ENCODE measurements at places on chromosomes 16 and 17.

GRCh38 chr16:9027070-9027799, 63.5 kb upstream of the USP7 start:
- DNase-seq: no peak

- DNase-seq: no peak
These were observed 42.7 kb downstream of the NT5M start for GRCh38 chr17:17345686-17346427.

DNA sequence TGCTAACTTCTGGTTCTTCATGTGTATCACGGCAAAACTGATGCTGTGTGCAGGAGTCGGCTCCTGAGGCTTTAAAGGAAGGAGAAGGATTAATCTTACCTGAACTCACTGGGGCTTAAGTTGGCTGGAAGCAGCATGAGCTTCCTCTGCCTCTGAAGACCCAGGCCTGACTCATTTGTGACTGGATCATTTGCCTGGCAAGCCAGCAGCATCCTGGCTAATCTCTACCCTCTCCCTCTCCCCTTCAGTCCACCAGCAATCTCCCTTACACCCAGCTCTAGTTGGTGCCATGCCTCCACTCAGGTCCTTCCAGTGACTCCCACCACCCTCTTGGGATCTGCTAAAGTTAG, 150.3 kb downstream of the IRX3 start:
- no peak for DNase-seq

DNA sequence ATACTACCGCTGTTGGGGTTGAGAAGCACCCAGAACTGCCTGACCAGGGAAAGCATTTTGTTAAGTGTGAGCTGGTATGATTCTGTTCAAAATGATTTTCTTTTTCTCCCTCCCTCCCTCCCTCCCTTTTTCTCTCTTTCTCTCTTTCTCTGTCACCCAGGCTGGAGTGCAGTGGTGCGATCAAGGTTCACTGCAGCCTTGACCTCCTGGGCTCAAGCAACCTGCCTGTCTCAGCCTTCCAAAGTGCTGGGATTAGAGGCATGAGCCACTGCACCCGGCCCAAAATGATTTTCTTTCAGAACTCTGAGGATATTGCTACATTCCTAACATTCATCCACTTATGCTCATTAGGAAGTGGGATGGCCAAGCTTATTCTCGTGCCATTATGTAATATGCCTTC, 41.3 kb downstream of the SLC47A1 start:
- no peak for DNase-seq

DNA sequence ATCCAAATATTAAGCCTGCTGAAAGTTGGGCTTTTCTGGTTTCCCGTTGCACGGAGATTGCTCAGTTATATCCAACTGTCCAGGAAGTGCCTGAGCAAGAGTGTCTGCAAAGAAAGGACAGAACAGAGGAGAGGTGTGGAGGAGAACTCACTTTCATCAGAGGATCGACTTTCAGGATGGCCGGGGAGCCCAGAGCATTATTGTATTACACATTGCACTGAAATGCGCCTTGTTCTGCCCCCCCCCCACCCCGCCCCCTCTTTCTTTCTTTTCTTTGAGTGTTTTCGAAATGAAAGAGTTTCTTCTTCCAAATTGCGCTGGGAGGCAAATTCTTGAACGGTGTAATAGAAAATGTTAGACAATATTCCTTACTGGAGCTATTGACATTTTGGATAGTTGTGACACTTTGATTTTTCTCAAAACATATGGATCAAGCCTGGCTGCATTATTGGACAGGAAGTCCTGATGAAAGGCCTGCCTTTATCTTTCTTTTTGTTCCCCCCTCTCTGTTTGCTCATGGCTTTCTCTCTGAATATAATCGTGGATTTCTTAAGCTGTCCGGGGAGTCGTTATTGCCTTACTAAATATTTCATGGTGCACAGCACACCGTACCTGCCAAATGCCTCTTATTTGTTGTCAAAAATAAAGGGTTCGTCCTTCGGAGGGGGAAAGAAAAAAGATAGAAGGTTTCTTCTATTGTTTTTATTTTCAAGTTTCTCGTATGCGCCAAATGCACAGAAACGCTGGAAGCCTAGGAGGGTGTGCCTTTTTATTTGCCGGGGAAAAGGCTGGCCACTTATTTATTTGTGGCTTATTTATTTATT, 110.8 kb downstream of the IRX3 start:
- no peak for DNase-seq

GRCh38 chr17:33369149-33369548, 76.1 kb upstream of the ASIC2 start:
- no peak for DNase-seq

DNA sequence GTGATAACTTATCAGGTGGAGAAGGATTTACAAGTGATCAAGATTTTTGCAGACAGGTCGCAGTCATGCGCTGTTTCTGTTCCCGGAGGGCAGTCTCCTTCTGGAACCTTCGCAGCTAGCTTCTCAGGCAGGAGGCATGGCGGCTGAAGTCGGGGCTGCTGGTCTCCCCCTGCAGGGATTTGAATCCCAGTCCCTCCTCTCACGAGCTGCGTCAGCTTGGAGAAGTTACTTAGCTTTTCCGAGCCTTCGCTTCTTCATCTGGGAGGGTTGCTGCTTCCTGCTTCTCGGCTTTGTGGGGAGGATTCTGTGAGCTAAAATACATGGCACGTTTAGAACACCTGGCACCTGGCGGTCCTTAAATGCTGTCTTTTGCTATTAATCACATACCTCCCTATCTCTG, 287.8 kb upstream of the FOXF1 start:
- DNase-seq: no peak

- no peak for DNase-seq
These were observed 11.9 kb downstream of the HERPUD1 start for GRCh38 chr16:56943761-56944375.

- peak; percentile 87 for DNase-seq
These were observed 1.1 kb downstream of the SPECC1 start for GRCh38 chr17:20010099-20010863.

DNA sequence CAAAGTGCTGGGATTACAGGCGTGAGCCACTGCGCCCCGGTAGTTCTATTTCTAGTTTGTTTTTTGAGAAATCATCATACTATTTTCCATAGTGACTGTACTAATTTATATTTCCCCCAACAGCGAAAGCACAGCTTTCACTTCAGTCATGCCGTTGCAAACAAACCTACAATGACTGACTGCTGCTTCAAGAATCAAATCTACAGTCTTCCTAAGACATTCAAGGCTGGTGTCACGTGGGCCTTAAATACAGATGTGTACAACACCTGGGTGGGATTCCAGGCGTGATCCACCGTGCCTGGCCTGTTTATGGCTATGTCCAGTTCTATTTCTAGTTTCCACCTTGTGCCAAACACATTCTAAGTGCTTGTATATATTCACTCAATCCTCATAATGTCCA, 72.0 kb downstream of the ABCC6 start:
- no peak for DNase-seq

- no peak for DNase-seq
These were observed 10.7 kb upstream of the TMC5 start for GRCh38 chr16:19406891-19407491.

DNA sequence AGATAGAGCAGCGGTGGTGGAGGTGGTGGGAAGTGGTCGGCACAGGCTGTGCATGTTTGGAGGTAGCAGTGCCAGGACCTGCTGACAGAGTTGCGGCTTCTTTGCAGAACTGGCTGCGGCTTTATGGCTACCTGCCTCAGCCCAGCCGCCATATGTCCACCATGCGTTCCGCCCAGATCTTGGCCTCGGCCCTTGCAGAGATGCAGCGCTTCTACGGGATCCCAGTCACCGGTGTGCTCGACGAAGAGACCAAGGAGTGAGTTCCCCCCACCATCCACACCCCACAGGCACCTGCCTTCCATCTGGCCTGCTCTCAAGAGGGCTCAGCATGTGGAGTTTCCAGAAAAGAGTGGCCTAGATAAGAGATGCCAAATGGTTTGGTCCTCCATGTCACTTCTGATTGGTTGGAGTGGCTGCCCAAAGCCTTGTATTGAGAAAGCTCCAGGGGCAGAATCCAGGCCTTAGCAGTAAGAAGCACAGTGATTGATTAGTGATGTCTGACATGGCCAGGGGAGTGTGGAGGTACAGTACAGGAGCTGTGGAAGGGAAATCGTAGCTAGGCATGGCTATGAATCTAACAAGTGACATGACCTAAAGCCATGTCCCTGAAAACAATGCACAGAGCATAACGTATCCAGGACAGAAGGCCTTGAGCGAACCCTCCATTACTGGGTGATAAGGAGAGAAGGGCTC, 12.0 kb downstream of the MMP15 start:
- no peak for DNase-seq

- DNase-seq: no peak
These were observed 62.5 kb downstream of the ATP2C2 start for GRCh38 chr16:84430860-84431259.

GRCh38 chr16:82735673-82736091, 108.9 kb downstream of the CDH13 start:
- DNase-seq: no peak

DNA sequence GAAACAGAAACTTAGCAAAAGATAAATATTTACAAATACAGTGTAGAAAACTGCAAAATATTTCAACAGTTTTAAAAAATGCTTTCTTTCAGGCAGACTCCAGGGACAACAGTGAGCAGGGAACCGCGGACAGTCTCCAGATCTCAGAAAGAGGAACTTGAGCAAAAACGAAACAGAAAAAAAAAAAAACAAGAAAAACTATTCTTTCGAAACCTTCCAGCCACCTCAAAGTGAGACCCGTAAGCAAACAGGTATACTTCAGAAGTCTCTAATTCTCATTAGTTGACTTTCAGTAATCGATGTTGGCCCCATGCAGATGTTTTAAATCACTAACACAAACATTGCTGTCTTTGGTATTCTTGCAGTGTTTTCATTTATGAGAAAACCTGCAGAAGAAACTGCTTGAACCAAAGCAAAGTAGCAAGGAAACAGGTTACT, 15.7 kb upstream of the CCL1 start:
- DNase-seq: no peak

DNA sequence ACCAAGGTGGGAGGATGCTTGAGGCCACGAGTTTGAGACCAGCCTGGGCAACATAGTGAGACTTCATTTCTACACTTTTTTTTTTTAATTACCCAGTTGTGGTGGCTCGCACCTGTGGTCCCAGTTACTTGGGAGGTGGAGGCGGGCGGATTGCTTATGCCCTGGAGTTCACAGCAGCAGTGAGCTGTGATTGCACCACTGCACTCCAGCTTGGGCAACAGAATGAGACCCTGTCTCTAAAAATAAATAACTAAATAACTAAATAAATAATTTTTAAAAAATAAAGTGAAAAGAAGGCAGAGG, 9.3 kb downstream of the DNAI2 start:
- no peak for DNase-seq

DNA sequence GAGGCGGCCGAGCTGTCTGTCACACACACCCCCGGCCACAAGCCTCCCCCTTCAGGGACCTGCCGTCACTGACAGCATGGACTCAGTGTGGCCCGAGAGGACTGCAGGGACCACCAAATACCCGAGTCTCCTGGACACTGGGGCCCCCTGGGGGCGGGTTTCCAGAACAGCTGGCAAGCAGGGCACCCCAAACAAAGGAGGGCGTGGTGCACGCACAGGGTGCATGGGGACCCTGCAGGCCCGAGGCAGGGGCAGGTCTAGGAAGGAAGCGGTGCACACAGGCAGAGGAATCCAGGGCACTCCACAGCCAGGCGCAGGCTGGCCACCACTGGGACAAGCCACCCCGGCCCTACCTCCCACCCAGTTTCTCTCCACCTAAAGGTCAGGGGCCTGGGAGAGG, 28.7 kb upstream of the ENPP7 start:
- no peak for DNase-seq

- no peak for DNase-seq
These were observed 3.9 kb downstream of the GAN start for GRCh38 chr16:81318711-81319110.

GRCh38 chr16:9970244-9970643, 212.0 kb downstream of the GRIN2A start:
- no peak for DNase-seq

GRCh38 chr16:30786936-30787612, at the start of gene ZNF629:
TSS of gene ZNF629 (minus strand) at chr16:30787205. CDS start at chr16:30784482, 2,723 bp downstream.
- DNase-seq: peak; percentile 61

DNA sequence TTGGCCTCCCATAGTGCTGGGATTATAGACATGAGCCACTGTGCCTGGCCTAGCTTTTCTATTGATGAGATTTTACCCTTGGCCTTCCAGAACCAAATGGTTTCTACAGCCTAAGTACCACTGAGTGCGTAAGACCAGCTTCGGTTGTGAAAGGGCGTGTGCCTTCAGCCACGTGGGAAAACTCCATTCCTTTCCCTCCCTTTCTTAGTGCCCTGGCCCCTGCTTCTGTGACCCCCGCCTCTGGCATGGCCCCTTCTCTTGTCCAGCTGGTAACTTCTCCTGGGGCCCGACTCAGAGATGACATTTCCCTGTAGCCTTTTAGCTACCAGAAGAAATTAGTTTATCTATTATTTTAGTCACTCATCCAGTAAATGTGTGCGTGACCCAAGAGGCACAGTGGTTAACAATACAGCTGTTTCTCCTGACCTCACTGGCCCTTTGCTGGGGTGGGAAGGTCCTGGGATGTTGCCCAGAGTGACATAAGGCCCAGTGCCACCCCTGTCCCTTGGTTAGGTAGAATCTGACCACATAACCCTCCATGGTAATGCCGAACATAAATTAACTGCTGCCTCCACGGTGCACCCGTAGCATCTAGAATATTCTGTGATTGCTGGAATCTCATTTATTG, 97.3 kb downstream of the PLCG2 start:
- no peak for DNase-seq

- no peak for DNase-seq
These were observed 34.2 kb downstream of the ITGAE start for GRCh38 chr17:3766779-3767178.

- DNase-seq: no peak
These were observed 13.9 kb upstream of the CYB561 start for GRCh38 chr17:63460018-63460417.

DNA sequence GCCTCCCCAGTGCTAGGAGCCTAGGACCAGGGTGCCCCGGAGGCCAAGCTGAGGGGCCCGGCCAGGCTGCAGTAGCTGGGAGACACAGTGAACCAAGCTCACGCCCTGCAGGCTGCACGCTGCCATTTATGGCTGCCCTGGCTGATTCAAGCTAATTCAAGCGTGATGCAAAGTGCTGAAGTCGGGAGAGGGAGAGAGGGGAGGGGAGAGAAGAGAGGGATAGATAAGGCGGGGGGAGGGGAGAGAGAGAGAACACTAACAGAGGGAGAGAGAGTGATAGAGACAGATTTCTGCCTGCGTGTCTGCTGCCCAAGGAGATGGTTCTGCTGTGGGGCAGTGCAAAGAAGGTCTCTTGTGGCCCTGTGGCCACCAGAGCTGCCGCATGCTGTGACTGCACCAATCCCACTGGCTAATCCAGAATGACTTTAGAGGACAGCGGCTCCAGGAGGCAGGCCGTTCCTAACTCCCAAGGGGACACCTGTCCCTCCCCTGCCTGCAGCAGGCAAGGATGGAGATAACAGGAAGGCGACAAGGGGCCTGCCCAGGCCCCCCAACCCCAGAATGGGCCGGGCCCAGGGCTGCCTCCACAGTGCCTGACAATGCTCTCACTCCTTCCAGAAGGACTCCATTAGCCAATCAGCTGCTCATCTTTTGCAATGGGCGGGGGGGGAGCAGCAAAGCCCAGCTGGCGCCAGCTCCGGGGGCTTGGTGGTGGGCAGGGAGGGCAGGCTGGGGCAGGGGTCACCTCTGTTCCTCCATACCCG, 12.9 kb downstream of the MXRA7 start:
- DNase-seq: no peak
